Sigmoid colon (tissue), 7 donors: ENCODE measurements at places on chromosomes 3 and 15. TPM values are rescaled to one million over a fixed set of nuclear protein-coding genes. Genes with fewer than 3 reads are reported as not detected.

TIMP4 gene
- total RNA-seq, result 17.6 TPM

DNAJB11 gene
- 23.5 TPM for total RNA-seq

NGLY1 gene
- 25.3 TPM for total RNA-seq

P2RY1 gene
- 27.4 TPM for total RNA-seq

RGMA gene
- total RNA-seq, result 58.6 TPM

SKOR1 gene
- total RNA-seq, result not detected

MYH15 gene
- under 0.01 TPM for total RNA-seq

SLC15A2 gene
- 2.1 TPM for total RNA-seq

- H3K4me1 ChIP-seq, result no peaks in the 10 kb centered on the region
- H3K4me3 ChIP-seq, result no peak overlapping the region
- no peak overlapping the region for H3K27ac ChIP-seq
- H3K36me3 ChIP-seq, result no peaks in the 10 kb centered on the region
- no peak for DNase-seq
These were observed 808.8 kb downstream of the TUSC7 start for GRCh38 chr3:117518364-117518763.

DNA sequence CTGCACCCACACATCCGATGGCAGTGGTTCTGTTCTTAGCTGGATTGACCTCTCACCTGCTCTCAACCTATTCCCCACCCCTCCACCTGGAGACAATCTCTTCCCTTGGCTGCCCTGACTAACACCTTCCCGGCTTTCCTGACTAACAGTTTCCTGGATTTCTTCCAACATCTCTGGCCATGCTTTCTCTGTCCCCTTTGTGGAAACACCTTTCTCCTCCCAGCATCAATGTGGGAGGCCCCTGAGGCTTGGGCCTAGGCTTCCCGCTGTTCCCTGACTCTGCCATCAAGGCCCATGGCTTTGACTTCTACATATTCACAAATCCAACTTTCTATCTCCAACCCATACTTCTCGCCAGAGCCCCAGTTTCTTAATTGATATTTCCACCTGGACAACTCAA is 142.8 kb upstream of the ATP2B2 start:
- no peak for DNase-seq
- H3K4me3 ChIP-seq, result no peak overlapping the region
- H3K4me1 ChIP-seq, result no peaks in the 10 kb centered on the region
- no peaks in the 10 kb centered on the region for H3K36me3 ChIP-seq
- no peak overlapping the region for H3K27ac ChIP-seq
- H3K27me3 ChIP-seq, result peaks cover 3% of the 10 kb centered on the region

DNA sequence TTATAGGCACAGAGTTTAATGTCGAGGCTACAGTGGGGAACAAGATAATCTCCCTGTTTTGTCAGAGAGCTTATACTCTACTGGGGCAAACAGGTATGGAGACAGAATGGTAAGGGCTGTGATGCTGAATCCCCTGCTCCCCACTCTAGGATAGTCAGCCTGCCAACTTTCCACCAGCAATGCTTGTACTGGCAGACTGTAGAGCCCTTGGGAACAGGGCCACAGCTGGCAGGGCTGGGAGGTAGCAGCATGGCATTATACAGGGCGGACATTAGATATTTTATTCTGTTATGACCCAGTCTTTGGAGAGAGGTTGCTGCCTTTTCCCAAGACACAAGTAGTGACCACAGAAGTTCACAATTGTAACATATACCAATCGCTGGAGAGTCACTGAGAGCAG is 91.2 kb downstream of the ARRDC4 start:
- no peak overlapping the region for H3K4me3 ChIP-seq
- H3K27ac ChIP-seq, result no peak overlapping the region
- no peaks in the 10 kb centered on the region for H3K4me1 ChIP-seq
- H3K36me3 ChIP-seq, result no peaks in the 10 kb centered on the region
- no peaks in the 10 kb centered on the region for H3K27me3 ChIP-seq
- DNase-seq, result no peak

DNA sequence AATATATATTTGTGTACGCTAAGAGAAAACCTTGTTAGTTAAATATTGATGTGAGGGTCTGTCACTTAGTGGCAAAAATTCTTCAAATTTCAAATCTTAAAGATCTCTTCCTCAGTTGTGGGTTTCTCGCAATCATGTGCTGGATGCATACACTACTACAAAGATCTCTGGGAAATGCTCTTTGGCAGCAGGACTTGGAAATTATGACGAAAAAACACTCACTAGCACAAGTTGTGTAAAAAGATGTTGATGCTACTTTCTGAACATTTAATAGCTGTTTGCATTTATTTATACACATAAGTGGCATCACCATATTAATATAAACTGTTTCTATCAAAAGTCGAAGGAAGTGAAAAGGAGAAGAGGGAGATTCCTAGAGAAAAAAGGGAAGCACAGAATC is 10.8 kb upstream of the NANOGP8 start:
- DNase-seq, result no peak
- H3K4me3 ChIP-seq, result no peak overlapping the region
- H3K4me1 ChIP-seq, result no peaks in the 10 kb centered on the region
- H3K27me3 ChIP-seq, result no peaks in the 10 kb centered on the region
- H3K27ac ChIP-seq, result no peak overlapping the region

- no peaks in the 10 kb centered on the region for H3K27me3 ChIP-seq
- DNase-seq, result no peak
- no peaks in the 10 kb centered on the region for H3K36me3 ChIP-seq
- H3K4me3 ChIP-seq, result no peak overlapping the region
- H3K27ac ChIP-seq, result no peak overlapping the region
- no peaks in the 10 kb centered on the region for H3K4me1 ChIP-seq
These were observed 166.7 kb downstream of the FOXP1 start for GRCh38 chr3:71416876-71417275.

GRCh38 chr3:116051040-116051439 is 394.2 kb downstream of the LSAMP start:
- no peak overlapping the region for H3K27ac ChIP-seq
- H3K4me1 ChIP-seq, result no peaks in the 10 kb centered on the region
- no peaks in the 10 kb centered on the region for H3K36me3 ChIP-seq
- no peak overlapping the region for H3K4me3 ChIP-seq
- H3K27me3 ChIP-seq, result no peaks in the 10 kb centered on the region

- no peak overlapping the region for H3K4me3 ChIP-seq
- no peaks in the 10 kb centered on the region for H3K36me3 ChIP-seq
- DNase-seq, result peak; percentile 11
- H3K4me1 ChIP-seq, result no peaks in the 10 kb centered on the region
- no peaks in the 10 kb centered on the region for H3K27me3 ChIP-seq
These were observed 47.2 kb upstream of the ATP2B2 start for GRCh38 chr3:10552631-10552943.

GRCh38 chr3:73546961-73547360 is 77.8 kb downstream of the PDZRN3 start:
- DNase-seq, result no peak
- H3K4me3 ChIP-seq, result no peak overlapping the region
- no peaks in the 10 kb centered on the region for H3K36me3 ChIP-seq
- H3K4me1 ChIP-seq, result peaks cover 91% of the 10 kb centered on the region
- H3K27me3 ChIP-seq, result no peaks in the 10 kb centered on the region

- no peak overlapping the region for H3K27ac ChIP-seq
- no peaks in the 10 kb centered on the region for H3K27me3 ChIP-seq
- H3K4me1 ChIP-seq, result no peaks in the 10 kb centered on the region
- no peak overlapping the region for H3K4me3 ChIP-seq
These were observed 326.8 kb downstream of the MFSD1 start for GRCh38 chr3:159128628-159129027.

- peaks cover 33% of the 10 kb centered on the region for H3K4me1 ChIP-seq
- H3K4me3 ChIP-seq, result peak overlapping the region; percentile 68
- no peak for DNase-seq
- H3K27me3 ChIP-seq, result no peaks in the 10 kb centered on the region
- H3K36me3 ChIP-seq, result no peaks in the 10 kb centered on the region
- H3K27ac ChIP-seq, result peak overlapping the region; percentile 84
These were observed 976 bp downstream of the ABHD17C start for GRCh38 chr15:80695911-80696661.
